ENCODE measurements at places on chromosomes 12 and 14.

- no peak for DNase-seq
These were observed 38.2 kb downstream of the IFT43 start for GRCh38 chr14:76023757-76024156.

GRCh38 chr12:122374707-122375106 lies 47.8 kb downstream of the CLIP1 start:
- no peak for DNase-seq

GRCh38 chr14:57747036-57747435 lies 118.9 kb downstream of the SLC35F4 start:
- no peak for DNase-seq

DNA sequence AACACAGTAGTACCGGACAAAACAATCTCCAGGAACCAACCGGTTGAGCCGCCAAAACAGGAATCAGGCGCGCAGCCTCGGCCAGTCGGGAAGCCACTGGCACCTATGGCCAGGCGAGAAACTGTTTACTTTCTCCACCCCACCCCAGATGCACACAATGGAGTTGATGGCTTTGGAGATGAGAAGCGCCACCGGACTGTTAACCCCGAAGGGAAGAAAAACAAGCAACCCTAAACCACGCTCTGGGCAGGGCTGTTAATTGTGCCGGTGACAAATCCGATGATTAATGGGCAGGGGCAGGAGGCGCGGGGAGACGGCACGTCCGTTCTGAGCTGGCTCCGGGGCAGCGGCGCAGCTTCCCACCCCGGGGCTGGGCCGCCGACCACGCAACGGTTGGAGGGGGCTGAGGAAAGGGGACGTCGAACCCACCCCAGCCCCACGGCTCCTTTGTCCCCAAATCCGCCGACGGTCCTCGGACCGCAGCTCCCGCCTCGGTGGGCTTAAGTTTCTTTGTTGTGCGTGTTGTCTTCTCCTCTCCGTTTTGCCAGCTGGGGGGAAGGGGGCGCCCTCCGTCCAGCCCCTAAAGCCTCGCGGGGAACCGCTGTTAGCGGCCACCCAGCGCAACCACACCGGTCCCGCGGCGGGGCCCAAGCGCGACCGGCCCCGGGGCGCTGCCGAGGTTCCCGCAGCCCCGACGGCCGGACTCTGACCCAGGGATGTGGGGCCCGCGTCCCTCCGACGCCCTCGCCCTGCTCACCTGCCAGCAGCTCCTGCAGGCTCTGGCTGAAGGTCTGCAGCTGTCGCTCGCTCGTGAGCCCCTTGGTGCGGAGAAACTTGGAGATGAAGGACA lies 790 bp downstream of the BTG1 start:
- peak; percentile 75 for DNase-seq

DNA sequence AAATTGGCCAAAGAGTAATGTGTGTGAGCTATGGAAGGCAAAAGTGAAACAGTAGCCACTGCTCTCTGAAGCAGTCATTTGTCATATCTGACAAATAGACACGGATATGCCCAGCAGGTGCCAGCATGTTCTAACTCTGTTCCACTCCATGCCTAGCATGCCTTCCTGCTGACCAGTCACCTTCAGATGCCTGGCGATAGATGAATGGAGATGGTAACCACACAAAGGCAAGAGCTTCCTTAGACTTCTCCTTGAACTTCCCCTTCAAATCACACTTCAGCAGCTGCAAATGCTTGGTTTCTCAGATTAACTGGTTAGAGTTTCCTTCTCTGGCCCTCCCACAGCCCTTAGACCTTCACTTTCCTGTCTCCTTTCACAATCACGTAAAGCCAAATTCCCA lies 429.9 kb downstream of the DAD1 start:
- DNase-seq: no peak

DNA sequence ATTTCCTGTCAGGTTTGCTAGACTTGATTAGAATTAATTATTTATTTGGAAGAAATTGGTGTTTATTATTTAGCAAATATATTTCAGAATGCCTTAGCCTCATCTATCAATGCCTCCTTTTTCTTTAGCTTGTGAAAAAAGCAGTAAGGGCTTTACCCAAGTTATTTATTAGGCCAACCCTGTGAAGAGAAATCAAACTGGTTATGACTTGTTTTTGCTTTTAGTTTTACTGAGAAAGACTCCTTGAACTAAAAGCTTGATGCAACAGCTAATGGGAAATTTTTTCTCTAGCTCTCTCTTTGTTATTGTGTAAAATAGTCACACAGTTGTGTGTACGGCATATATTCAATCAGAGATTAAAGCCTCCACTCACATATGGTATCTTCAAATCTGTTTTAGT lies 306.8 kb downstream of the DIO2 start:
- no peak for DNase-seq

GRCh38 chr14:77069551-77069950 lies 28.5 kb upstream of the CIPC start:
- no peak for DNase-seq

DNA sequence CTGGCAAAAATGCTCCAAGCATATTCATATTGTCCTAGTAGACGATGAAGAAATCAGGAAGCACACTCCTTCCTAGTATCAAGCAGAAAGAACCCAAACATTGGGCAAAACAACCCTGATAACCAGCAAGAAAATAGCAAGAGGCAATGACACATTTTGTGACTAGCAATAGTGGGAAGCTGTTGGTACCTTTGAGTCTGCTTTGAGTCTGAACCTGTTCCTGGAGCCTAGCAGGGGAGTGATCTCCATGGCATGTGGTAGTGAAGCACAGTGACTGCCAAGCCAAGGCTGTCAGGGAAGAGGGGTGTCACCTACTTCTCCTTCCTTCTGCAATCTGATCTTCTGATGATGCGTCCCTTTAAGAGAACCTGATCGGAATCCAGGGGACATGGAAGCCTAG lies 533.9 kb downstream of the VRK1 start:
- DNase-seq: no peak

GRCh38 chr12:74418573-74418972 lies 119.1 kb upstream of the ATXN7L3B start:
- DNase-seq: no peak

GRCh38 chr14:96080571-96080970 lies 41.4 kb downstream of the C14orf132 start:
- DNase-seq: no peak

GRCh38 chr12:58095002-58095401 lies 153.6 kb downstream of the ATP23 start:
- DNase-seq: no peak

DNA sequence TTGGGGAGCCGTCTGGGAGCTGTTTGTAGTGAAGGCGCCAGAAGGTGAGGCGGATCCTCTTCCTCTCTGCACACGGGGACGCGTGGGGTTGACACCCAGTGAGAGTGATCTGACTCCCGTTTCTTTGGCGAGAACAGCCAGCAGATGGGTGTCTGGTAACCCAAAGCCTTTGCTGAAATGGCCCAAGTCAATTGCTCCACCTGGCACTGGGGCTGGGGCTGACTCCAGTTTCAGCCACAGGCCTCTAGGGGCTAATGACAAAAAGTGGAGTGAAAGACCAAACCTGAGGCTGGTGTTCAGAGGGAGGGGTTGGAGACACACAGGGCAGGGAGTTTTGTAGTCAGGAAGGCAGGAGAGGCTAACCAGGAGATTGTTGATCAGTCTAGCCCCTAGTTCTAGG lies 87.0 kb downstream of the FRMD6 start:
- no peak for DNase-seq

GRCh38 chr14:91114079-91115065 lies 499 bp downstream of the DGLUCY start:
- DNase-seq: peak; percentile 65

DNA sequence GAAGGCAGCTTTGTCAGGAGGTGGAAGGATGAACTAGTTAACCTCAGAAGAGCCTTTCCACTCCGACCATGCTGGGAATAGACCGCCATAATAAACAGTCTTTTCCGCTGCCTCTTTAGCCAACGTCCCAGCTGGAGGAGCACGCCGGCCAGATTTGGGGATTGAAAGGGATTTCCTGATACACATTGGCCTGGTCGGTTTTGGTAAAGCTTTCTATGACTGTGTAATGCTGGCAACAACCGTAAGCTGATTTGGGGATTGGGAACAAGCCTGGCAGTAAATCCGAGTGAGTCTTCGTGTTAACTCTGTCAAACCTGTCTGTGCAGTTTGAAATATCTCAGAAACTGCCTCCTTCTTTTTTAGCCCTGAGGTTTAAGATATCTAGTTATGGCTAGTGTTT lies 87.0 kb downstream of the DAD1 start:
- no peak for DNase-seq

GRCh38 chr12:124469193-124469888 lies 98.1 kb downstream of the NCOR2 start:
- DNase-seq: no peak

DNA sequence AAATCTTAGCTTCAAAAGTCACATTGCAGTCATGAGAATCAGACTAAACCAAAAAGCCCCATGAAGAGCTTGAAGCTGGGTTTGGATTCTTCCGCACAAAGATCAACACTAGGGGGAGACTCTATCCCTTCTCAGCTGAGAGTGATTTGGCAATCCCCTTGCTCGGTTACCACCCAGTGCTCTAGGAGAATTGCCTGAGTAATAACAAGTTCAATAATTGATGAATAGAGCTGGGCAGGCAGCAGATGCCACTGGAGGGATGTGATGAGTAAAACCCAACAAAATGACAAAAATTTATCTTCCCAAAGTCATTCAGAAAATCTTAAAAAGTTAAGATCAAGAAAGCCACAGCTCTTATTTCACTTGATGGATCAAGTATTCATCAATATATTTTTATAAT lies 185.6 kb upstream of the ARID2 start:
- DNase-seq: peak; percentile 76

DNA sequence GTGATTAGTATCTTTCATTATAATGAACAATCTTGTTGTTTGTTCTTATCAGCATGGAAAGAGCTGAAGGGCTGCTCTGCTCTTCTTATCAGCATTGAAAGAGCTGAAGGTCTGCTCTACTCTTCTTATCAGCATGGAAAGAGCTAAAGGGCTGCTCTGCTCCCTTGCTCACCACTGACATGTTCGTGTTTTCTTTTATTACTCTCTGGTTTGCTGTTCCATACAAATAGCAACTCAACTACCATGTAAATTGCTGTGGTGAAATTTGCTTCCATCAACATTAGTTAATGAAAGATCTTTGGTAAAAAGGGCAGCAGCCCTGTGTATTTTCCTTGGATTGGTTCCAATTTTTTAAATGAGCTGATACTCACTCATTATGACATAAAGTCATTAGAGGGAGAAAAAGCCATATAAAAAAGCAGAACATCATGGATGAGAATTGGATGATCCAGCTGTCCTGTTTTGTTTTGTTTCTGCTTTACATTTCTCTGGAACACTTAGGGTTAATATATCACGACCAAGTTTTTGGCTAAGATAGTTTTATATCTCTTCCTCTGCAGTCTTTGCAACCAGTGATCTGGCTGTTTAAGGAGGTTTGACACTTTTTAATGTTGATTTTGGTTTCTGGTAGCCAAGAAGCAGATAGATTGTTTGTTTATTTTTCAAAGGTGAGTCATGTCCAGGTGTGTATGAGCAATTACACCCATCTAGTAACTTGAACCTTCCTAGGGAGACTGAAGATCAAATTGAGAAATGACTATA lies 356.6 kb downstream of the CEP128 start:
- peak; percentile 8 for DNase-seq

DNA sequence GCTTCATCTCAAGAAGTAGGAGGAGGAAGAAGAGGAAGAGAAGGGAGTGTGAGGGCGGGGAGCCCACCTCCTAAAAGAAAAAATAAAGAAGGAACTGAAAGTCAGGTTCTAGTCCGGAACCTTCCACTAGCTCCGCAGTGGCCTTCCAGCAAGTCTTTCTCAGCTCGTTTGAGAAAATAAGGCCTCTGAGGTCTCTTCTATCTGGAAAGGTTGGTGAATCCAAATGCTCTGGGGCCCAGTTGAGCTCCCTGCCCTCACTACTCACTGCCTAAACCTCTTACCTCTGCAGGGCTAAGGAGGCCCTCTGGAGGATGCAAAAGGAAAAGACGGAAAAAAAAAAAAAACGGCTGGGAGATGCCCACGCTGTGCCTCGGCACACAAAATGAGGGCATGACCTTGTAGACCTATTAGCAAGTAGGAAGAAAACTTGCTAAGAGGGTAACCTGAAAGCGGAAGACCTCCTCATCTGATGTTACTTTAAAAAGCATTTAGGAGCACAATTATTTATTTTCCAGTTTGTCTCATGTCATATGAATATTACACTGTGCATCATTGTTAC lies 35.9 kb downstream of the FBLN5 start:
- DNase-seq: peak; percentile 29

DNA sequence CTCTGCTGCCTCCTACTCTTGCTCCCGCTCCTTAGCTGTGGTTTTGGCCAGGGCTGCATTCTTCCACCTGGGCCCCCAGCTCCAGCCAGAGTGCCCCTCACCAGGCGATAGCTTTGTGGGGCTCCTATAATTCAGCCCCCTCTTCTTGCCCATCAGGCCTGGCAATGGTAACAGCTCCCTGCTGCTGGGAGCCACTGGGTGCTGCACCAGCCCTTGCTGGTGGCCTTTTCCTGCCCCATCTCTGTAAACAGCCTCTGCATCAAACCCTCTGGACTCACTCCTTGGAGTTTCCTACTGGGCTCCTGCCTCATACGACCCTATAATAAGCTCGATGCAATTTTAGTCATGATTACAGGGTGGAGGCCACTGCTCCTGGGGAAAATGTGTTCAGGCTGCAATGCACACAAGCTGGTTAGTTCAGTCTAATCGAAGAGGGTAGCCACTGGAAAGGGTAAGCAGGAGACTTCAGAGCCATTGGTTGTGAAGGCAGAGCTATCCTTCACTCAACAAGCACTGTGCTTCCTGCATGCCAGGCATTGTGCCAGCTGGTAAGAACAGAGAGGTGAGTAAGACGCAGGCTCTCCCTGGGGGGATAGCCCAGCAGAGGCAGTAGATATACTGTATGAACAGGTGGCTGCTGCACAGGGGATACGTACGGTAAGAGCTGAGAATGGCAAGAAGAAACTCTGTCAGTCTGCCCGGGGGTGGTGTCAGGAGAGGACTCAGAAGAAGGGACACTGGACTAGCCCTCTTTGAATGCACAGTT lies 24.7 kb downstream of the CLMN start:
- DNase-seq: no peak

DNA sequence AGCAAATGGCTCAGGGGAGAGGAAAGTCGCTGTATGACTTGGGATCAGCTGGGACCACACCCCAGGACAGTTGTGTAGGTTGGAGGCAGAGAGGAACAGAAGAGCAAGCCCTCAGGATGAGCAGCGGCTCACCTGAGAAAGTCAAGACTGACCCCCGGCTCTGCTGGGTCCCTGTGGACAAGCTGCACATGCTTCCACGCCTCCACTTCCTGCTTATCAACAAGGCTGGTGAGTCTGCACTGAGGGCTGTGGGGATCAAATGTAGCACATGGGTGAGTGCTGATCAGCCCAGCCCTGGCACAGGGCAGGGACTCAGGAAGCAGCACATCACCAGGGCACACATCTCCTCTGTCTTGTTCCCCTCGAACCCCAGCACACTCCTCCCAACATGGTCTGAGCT lies 92.1 kb downstream of the CHGA start:
- DNase-seq: no peak

GRCh38 chr12:126747530-126748149 lies 1519.3 kb upstream of the TMEM132C start:
- no peak for DNase-seq

Data from EL (cell line).